ENCODE measurements at places on chromosomes 5 and 9. TPM values are rescaled to one million over a fixed set of nuclear protein-coding genes. Genes with fewer than 3 reads are reported as not detected.

The FOXD4L5 gene
- 0.45 TPM for total RNA-seq

The PRXL2C gene
- total RNA-seq = 21.0 TPM

The MCIDAS gene
- not detected for total RNA-seq

The LSM11 gene
- 5.9 TPM for total RNA-seq

The C5orf58 gene
- total RNA-seq = not detected

The SLC6A19 gene
- total RNA-seq = not detected

The FBXL7 gene
- 19.9 TPM for total RNA-seq

GRCh38 chr9:135522137-135522877 lies 1.1 kb downstream of the LCN1 start:
- no peak overlapping the region for H3K27ac ChIP-seq
- no peaks in the 10 kb centered on the region for H3K36me3 ChIP-seq
- no peak overlapping the region for H3K4me3 ChIP-seq
- no peak for DNase-seq
- no peaks in the 10 kb centered on the region for H3K4me1 ChIP-seq

- DNase-seq = no peak
- H3K36me3 ChIP-seq = no peaks in the 10 kb centered on the region
- no peak overlapping the region for H3K27ac ChIP-seq
- H3K4me3 ChIP-seq = no peak overlapping the region
- no peaks in the 10 kb centered on the region for H3K27me3 ChIP-seq
Measured at GRCh38 chr9:73065439-73065838, 86.2 kb upstream of the ANXA1 start.

DNA sequence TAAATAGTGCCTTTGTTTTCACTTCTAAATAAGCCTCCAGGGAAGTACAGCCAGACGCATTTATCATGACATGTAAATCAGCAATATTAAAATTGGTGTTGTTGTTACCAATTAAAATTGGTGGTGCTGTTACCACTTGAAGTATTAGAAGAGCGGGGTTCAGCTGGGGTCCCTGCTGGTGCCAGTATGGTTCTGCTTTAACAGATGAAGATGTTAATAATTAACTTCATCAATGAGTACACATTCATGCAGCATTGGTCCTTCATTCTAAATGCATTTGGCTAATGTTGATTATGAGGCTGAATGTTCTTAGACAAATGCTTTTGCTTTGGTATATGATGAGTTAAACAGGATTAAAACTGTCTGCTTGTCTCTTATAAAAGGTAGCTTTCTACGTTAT lies 67.6 kb upstream of the TMC1 start:
- no peaks in the 10 kb centered on the region for H3K4me1 ChIP-seq
- H3K36me3 ChIP-seq = no peaks in the 10 kb centered on the region
- no peak overlapping the region for H3K4me3 ChIP-seq

DNA sequence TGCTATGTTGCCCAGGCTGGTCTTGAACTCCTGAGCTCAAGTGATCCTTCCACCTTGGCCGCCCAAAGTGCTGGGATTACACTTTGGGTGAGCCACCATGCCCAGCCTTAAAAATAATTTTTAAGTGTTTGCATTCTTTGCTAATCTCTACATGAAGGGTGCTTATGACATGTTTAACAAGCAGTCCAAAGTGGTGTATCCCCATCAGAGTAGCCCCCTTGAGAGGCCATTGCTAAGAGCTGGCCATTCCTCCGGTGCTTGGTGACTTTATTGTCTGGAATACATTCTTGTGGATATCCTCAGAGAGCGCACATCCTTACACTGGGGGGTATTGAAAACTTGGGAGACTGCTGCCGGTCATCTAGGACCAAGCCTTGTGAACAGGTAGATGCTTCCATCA lies 395.4 kb downstream of the KDM4C start:
- no peak for DNase-seq
- H3K36me3 ChIP-seq = no peaks in the 10 kb centered on the region
- H3K4me1 ChIP-seq = peaks cover under 1% of the 10 kb centered on the region
- H3K4me3 ChIP-seq = no peak overlapping the region
- H3K27ac ChIP-seq = no peak overlapping the region

GRCh38 chr5:3392306-3392939 lies 203.2 kb upstream of the IRX1 start:
- peak; percentile 81 for DNase-seq
- no peak overlapping the region for H3K4me3 ChIP-seq
- H3K4me1 ChIP-seq = no peaks in the 10 kb centered on the region

DNA sequence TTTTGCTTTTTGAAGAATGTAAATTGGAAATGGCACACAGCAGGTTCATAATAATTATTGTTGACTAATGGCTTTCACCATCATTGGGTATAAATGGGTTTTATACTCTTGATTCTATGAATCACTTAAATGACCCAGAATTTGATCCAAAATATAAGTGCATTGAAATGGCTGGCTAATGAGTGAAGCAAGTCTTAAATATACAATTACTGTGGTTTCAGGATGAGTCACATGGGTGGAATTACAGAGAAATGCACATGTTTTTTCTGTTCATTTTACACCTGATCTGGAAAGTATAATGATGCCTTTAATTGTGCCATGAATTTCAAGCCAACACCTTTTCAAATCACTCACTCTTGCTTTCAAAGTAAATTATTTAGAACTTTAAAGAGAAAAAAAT lies 380.8 kb upstream of the CD180 start:
- H3K4me1 ChIP-seq = no peaks in the 10 kb centered on the region
- H3K4me3 ChIP-seq = no peak overlapping the region
- no peaks in the 10 kb centered on the region for H3K36me3 ChIP-seq
- DNase-seq = no peak

GRCh38 chr5:61263561-61264272 lies 68.3 kb upstream of the ZSWIM6 start:
- H3K4me1 ChIP-seq = no peaks in the 10 kb centered on the region
- no peak overlapping the region for H3K4me3 ChIP-seq
- H3K27ac ChIP-seq = no peak overlapping the region
- no peak for DNase-seq
- no peaks in the 10 kb centered on the region for H3K36me3 ChIP-seq
- no peaks in the 10 kb centered on the region for H3K27me3 ChIP-seq

DNA sequence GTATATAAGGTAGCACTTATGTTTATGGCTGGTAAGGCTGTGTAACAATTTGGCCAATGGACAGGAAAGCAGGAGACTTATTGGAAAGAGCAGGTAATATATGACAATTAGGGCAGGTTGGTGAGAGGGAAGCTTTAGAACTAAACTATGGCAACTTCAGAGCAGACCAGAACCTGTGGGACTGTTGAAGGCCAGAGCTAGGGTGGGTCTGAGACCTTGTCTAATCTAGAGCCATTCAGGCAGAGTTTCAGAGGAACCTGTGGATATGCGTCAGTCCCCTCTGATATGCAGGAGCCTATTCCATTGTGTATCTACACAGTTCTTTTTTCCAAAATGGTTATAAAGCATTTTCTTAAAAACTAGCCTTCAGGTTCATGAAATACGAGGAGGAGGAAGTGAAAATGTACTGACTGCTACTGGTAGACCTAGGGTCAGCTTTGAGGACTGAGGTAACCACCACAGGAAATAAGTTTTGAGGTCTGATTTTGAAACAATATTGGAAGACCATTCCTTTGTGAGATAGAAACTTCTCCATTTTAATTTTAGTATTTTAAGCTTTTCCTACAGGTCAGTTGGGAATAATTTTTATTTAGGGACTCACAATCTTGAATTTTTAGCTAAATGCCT lies 37.6 kb downstream of the ELL2 start:
- peaks cover 5% of the 10 kb centered on the region for H3K4me1 ChIP-seq
- H3K4me3 ChIP-seq = no peak overlapping the region
- H3K27ac ChIP-seq = no peak overlapping the region
- no peaks in the 10 kb centered on the region for H3K27me3 ChIP-seq

- H3K27ac ChIP-seq = no peak overlapping the region
- H3K4me1 ChIP-seq = peaks cover 8% of the 10 kb centered on the region
Measured at GRCh38 chr9:109766351-109766750, 13.6 kb upstream of the PALM2AKAP2 start.

GRCh38 chr5:180294411-180294810 lies 2.5 kb upstream of the MAPK9 start:
- DNase-seq = no peak
- H3K4me1 ChIP-seq = no peaks in the 10 kb centered on the region
- H3K27me3 ChIP-seq = no peaks in the 10 kb centered on the region

DNA sequence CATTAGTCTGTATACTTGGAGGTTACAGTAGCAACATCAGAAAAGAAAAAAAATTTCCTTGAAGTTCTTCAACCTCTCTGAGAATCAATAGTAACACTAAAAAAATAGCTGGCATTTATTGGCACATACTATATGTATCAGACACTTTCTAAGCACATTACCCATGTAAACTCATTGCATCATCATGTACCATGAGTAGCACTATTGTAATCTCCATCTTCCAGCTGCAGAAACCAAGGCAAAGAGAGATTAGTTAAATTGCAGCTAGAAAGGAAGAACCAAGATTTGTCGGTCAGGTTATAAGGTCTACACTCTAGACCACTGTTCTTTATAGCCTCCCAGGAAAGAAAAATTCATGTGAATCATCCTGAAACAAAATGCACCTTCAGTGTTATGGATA lies 31.4 kb upstream of the RAB3C start:
- no peaks in the 10 kb centered on the region for H3K4me1 ChIP-seq
- no peaks in the 10 kb centered on the region for H3K36me3 ChIP-seq
- DNase-seq = no peak
- H3K27ac ChIP-seq = no peak overlapping the region
- H3K27me3 ChIP-seq = no peaks in the 10 kb centered on the region
- H3K4me3 ChIP-seq = no peak overlapping the region

DNA sequence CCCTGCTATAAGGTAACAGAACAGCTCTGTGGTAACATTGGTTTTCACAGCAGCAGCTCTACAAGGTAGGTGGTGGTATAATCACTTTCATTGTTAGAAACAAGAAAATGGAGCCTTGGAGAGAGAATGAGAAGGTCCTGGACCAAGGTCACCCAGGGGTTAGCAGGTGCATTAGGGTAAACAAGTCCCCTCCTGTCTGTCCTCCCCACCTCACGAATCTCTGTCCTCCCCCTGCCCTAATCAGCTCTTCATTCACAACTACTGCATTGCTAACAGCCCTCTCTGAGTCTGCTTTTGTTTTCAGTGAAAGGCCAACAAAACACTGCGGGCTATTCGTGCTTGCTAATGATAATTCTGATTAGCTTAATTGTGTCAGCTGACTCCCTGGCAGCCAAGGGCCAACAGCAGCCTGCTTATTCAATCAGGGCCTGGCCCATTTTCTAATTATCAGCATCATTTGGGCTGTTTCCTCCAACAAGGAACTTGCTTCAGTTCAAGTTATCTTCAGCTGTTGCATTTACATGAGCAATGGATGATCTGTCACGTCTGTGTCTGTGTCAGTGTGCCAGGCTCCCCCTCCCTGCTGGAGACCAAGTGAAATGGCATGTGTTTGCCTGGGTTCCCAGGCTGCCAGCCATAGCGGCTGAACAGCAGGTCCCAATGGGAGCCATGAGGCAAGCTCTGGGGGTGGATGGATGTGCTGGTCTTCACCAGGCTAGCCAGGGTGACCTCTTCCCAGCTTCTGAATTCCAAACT lies 56.7 kb upstream of the EQTN start:
- DNase-seq = peak; percentile 61
- no peak overlapping the region for H3K4me3 ChIP-seq
- peaks cover 5% of the 10 kb centered on the region for H3K4me1 ChIP-seq
- H3K27me3 ChIP-seq = no peaks in the 10 kb centered on the region

GRCh38 chr5:27269766-27270165 lies 231.4 kb upstream of the CDH9 start:
- no peak for DNase-seq
- H3K4me3 ChIP-seq = no peak overlapping the region
- no peaks in the 10 kb centered on the region for H3K36me3 ChIP-seq
- H3K4me1 ChIP-seq = no peaks in the 10 kb centered on the region
- no peaks in the 10 kb centered on the region for H3K27me3 ChIP-seq

GRCh38 chr5:149820012-149820411 lies 89.9 kb downstream of the PPARGC1B start:
- no peak for DNase-seq
- H3K27me3 ChIP-seq = no peaks in the 10 kb centered on the region
- H3K27ac ChIP-seq = no peak overlapping the region
- no peaks in the 10 kb centered on the region for H3K4me1 ChIP-seq

DNA sequence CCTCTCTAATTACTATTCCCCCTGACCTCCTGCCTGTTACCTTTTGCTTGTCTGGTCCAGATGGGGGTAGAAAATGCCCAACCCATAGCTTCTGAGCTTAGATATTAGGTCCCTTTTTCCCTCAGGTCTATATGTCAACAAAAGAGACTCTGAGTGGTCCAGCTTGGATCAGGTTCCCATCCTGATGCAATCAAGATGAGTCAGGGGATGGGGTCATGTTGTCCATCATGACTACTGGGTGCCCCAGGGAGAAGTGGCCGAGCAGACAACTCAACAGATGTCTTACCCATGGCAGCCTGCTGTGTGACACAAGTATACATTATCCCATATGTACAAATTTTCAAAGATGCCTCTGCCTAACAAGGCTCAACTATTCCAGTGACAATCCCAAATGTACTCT lies 9.1 kb upstream of the ANKH start:
- no peaks in the 10 kb centered on the region for H3K36me3 ChIP-seq
- H3K27me3 ChIP-seq = no peaks in the 10 kb centered on the region
- no peaks in the 10 kb centered on the region for H3K4me1 ChIP-seq
- DNase-seq = no peak
- no peak overlapping the region for H3K4me3 ChIP-seq

DNA sequence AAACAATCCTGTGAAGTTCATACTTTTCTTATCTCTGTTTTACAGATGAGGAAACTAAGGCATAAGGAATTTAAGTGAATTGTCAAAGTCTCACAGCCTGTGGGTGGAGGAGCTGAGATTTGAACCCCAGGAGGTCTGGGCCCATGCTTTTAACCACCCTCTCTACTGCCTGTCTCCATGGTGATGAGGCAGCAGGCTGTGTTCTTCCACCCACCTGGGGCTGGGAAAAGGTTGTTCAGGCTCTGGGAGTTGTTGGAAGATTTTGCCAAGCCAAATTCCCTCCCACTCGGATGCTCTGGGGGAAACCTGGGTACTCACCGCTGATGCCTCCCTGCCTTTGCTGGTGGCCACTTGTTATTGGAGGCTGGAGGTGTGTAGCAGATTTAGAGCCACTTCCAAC lies 18.3 kb upstream of the SYNPO start:
- H3K27ac ChIP-seq = peak overlapping the region; percentile 11
- no peaks in the 10 kb centered on the region for H3K27me3 ChIP-seq
- DNase-seq = no peak
- H3K4me1 ChIP-seq = no peaks in the 10 kb centered on the region
- H3K4me3 ChIP-seq = no peak overlapping the region

- no peaks in the 10 kb centered on the region for H3K36me3 ChIP-seq
- H3K4me3 ChIP-seq = no peak overlapping the region
- no peak for DNase-seq
- no peaks in the 10 kb centered on the region for H3K27me3 ChIP-seq
Measured at GRCh38 chr9:135581636-135582426, 20.3 kb downstream of the PAEP start.
